G401 (cell line): ENCODE measurements at places on chromosomes 5 and 9. TPM values are rescaled to one million over a fixed set of nuclear protein-coding genes. Genes with fewer than 3 reads are reported as not detected.
A peak's percentile ranks its signal among the peaks of the same experiment; 100 is the strongest.

GRCh38 chr5:52798938-52799337 lies 11.2 kb downstream of the ITGA1 start:
- DNase-seq: no peak

- peak; percentile 31 for DNase-seq
Observed at GRCh38 chr9:96874947-96875460, 20.7 kb upstream of the ZNF782 start.

DNA sequence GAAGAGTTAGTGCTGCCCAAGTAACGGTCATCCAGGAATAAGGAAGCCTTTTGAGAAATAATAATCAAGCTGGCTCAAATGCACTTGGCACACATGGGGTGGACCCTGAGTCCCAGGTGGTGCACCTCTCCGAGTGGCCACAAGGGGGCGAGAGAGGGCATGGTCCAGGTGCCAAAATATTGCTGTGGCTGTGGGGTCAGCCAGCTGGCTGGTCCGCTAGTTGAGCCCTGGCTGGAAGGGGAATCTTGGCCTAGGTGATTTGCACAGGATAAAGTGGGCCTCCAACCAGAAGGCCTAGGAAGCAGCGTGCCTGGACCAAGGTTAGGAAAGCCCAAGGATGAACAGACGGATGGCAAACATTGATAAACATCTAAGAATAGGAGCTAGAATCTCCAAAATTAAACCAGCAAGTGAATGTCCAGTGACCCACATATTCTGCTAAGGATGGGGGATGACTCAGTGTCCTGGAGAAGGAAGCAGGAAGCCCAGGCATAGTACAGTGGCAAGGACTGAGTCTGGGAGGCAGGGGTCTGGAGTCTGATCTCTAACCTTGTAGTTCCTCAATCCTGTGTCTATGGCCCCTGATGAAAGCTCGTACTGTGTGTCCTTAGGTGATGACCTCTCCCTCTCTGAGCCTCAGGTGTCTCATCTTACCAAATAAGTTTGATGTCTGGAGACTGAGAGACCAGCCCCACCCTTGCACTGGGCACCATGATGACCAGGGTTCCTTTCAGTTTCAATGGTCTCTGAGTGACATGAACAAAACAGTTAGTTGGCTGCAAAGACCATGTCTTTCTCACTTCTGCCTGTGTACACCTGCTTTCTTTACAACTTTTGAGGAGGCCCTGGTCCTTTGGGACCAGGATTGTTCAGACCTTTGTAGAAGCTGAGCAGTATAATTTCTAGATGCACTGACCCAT lies 19.2 kb upstream of the SHB start:
- DNase-seq: peak; percentile 58

GRCh38 chr5:106976363-106976762 lies 694.4 kb downstream of the EFNA5 start:
- no peak for DNase-seq

GRCh38 chr5:99694884-99695283 lies 766.1 kb upstream of the CHD1 start:
- DNase-seq: no peak

DNA sequence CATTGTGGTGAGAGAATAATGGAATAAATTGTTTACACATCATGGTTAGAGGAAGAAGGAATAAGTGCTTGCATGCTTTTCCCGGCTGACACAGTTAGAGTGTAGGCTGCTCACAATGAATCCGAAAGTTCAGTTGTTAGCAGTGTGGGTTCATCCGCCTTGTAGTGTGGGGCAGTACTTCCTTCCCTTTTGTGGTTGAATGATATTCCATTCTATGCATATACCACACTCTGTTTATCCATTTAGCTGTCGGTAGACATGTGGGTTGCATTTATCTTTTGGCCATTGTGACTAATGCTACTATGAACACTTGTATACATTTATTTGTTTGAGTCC lies 84.0 kb downstream of the COL5A1 start:
- DNase-seq: no peak

DNA sequence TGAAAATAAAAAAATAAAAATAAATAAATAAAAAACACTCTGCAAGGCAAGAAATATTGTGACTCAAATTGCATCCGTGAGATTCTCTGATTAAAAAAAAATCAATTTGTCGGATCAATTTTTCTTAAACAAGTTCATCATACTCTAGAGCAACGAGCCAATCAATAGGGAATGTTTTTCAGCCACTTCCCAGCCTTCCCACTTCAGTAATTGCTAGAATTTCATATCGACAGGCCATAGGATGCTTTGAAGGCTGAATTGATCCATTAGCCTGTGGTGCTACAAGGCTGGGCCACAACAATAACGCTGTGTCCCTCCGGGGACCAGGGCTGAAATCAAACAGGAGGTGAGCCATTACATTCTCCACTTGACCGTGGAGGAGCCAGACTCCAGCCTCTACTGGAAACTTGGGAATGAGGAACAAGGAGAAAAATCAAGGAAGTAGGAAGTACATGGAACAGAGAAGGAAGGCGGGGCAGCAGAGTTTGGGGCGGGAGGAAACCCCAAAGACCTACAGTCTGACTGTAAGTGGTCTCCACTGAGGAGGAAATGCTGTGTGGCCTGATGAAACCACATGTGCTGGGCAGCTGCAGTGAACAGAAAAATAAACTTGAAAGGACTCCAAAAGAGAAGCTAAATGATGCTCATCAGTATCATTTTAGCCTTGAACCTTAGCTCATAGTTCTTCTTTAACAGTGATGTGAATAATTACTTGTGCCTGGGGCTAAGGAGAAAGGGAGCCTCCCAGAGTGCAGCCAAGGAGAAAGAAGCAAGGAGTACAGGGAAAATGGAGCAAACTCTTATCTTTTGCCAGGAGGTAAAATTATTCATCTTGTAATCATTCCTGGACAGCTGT lies 308.6 kb downstream of the TLE1 start:
- DNase-seq: no peak

GRCh38 chr5:66818935-66819328 lies 222.7 kb downstream of the MAST4 start:
- no peak for DNase-seq

GRCh38 chr5:180050121-180050940 lies 21.2 kb downstream of the RNF130 start:
- peak; percentile 66 for DNase-seq

DNA sequence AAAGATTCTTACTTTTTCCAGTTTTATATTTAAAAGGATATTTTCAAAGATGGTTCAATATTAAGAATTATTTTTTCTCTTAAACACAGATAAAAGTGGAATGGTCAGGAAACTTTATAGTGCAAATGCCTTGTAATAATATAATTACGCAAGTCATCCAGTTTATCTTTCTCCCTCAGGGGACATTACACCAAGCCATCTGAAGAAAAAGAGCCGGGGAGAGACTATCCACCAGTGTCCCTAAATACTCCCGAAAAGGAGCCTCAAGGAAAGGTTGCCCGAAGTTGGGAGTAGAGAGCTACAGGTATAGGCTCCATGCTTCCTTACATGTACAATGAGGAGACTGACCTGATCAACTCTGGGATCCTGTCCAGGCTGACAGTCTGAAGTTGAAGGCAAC lies 101.1 kb downstream of the SERINC5 start:
- DNase-seq: no peak

DNA sequence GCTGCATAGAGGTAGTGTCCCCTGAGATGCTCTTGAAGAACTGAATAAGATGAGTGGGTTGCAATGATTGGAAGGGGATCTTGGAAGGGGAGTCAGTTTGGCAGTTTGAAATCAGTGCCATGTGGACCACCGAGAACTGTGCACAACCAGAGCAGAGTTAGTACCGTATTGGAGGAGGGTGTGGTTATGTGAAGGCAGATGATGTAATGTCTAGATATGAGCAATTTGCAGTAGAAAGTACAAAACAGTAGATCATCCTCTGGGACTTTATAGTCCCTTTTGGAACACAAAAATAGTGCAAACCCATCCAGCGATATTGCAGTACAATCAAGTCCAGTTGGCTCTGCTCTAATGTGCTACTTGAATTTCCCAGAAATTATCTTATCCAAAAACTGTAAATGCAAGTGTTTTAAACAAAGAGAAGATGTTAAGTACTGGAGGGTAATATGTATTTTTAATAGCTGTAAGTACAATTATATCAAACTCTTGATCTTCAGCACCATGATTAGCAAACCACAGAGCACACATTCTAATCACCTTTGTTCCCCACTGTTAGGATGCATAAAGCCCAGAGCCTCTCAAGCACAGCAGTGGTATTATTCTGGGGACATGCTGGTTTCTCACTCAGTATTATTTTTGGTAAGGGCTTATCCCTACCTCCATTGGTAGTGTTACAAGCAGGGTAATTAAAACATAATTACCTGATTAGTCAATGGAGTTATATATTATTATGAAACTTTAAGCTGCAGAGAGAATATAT lies 41.5 kb downstream of the MEGF10 start:
- no peak for DNase-seq

ZCCHC7 gene
- total RNA-seq: 14.1 and 20.5 TPM in 2 replicates

FAM221B gene
- total RNA-seq: not detected in 2 replicates
